ENCODE measurements at places on chromosomes 4 and X. TPM values are rescaled to one million over a fixed set of nuclear protein-coding genes. Genes with fewer than 3 reads are reported as not detected.

Gene VCX2
- not detected for total RNA-seq

Gene STK32B
- 5.3 TPM for total RNA-seq

- DNase-seq, result no peak
Observed at GRCh38 chr4:17367201-17367600, 144.7 kb downstream of the QDPR start.

DNA sequence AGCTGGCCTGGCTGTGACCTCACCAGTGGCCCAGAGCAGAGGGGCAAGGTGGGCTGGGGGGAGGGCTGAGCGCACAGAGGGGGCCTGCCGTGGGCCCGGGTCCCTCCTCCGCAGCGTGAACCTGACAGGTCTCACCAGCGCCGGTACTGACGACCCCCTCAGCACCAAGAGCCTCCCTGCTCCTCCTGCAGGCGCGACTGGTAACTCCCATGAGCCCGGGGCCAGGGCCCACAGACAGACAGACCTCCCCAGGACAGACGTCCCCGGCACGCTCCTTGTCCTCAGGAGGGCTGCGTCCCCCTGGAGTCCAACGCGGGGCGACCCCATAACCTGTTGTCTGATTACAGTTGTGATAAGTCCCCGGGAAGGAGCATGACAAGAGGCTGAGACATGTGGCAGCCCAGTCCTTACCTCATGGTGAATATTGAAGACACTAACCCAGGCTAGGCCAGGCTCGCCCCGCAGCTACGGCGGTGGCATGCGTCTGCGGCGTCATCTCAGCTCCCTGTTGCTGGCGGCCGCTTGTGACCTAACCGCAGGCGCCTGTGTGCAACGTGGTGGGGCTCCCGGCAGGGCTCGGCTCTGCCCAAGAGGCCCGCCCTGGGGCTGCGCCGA lies 8.5 kb downstream of the AKAP17A start:
- no peak for DNase-seq

Gene SPOCK3
- total RNA-seq, result 1.7 TPM

- DNase-seq, result no peak
Observed at GRCh38 chr4:30753316-30753715, 33.1 kb downstream of the PCDH7 start.

DNA sequence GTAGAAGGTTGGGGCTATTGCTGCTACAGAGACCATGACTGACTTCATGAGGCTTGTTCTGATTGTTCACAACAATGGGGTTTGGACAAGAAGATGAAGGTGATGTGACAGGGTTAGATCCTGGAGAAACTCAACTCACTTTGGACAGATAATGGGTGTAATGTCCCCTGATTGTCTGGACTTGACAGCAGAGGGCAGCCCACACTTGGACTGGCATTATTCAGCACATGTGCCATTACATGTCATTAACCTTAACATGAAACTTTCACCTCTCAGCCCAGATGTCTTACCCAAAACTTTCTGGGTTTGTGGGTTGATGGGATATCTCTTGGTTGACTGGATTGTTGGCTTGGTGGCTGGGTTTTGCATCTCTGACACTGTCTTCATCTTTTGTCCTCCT lies 101.5 kb downstream of the MXRA5 start:
- peak; percentile 4 for DNase-seq

DNA sequence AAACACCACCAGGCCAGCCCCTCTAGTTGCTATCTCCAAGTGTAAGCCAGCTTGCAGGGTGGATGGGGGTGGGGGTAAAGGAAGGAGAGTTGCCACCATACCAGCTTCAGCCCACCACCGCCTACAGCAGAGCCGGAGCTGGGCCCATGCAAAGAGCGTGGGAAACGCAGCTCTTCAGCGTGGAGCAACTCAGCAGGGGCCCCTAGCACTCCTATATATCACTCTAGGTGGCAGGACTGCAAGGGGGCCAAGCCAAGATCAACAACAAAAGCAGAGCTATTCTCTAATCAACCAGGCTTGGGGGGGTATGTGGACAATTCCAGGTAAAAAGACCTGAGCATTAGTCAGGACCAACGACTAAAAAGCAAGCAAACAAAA lies 35.5 kb upstream of the IQSEC2 start:
- no peak for DNase-seq

- no peak for DNase-seq
Observed at GRCh38 chr4:40546969-40547788, 82.5 kb downstream of the RBM47 start.

Gene HS3ST1
- 0.26 TPM for total RNA-seq

DNA sequence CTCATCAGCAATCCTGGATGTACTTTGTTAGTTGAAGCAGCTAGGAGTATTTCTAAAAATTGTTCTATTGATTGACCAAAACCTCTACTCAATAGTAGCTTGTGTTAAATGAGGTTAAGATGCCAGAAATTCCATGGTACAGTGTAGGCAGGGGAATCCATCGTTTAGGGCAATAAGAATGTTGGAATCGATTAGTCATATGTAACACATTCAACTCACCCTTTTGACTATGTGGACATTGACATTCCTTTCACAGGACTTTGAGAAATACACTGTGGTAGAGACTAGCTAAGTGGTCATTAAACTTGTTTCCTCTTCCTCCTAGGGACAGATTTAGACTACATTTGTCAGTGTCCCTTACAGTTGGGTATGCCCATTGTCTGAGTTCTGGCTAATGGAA lies 40.2 kb downstream of the KDM5C start:
- DNase-seq, result no peak

GRCh38 chr4:16814361-16814760 lies 84.1 kb downstream of the LDB2 start:
- no peak for DNase-seq

DNA sequence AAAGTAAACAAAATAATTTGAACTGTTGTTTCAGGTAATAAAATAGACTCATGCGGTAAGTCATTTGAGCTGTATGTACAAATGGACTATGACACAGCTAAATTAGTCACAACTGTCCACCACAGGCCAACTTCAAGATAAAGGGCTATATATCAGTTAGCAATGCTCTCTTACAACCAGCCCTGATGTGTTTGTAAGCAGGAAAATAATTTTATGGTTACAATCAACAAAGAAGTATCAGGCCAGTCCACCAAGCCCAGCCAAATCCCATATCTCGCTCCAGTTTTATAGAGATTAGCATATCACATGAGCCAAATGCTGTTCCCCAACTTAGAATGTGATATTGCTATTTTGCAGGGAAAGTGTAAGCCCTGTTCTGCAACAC lies 511 bp upstream of the DUSP21 start:
- DNase-seq, result no peak

Gene CT45A3
- not detected for total RNA-seq

Gene SERTM2
- total RNA-seq, result not detected

DNA sequence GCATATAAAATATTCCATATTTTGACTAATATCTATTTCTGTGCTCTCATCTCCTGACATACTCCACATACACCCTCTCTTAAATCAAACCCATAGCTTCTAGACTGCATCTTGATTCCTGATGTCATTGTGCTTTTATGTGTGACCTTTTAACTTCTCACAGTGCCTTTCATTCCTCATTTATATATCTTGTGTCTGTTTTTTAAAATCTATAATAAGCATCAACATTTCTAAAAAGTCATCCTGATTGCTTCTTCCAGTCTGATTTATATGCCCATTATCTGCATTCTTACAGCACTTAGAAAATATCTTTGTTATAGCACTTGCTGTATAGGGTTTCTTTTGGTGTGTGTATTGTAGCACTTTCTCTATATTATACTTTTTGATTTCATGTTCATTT lies 190.1 kb upstream of the ITM2A start:
- DNase-seq, result no peak

Gene TMEM164
- total RNA-seq, result 15.4 TPM

Gene CT45A10
- total RNA-seq, result not detected

GRCh38 chr4:71417150-71417549 lies 78.3 kb downstream of the SLC4A4 start:
- DNase-seq, result peak; percentile 12

Gene CSAG2
- not detected for total RNA-seq

Gene RASL11B
- total RNA-seq, result not detected
